ENCODE measurements at places on chromosomes 7 and 10. TPM values are rescaled to one million over a fixed set of nuclear protein-coding genes. Genes with fewer than 3 reads are reported as not detected.
A peak's percentile ranks its signal among the peaks of the same experiment; 100 is the strongest.

DNA sequence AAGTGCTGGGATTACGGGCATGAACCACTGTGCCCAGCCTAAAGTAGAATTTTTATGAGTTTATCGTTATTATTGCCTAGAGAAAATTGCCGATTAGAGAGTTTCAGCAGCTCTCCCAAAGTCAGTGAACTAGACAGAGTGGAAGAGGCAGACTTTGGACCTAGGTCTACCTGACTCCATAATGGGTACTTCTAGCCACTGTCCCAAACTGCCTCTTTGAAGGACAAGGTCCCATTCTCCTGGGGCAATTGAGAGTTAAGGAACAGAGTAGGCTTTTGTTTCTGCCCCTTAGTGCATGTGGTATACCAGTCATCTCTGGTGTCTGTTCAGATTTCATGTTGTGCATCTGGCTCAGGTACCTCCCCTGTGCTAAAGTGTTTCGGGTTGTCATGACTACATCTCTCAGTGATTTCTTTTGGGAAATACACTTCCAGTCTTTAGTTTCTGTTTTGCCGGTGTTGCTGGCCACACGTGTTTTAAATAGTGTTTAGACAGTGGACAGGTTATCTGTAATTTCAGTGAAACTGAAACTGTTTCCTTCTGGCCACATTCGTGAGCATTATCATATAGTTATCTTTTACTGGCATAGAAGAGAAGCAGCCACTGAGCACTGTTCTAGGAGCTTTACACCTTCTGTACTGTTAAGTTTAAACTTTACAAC, 4.7 kb downstream of the TMEM236 start:
- no peaks in the 10 kb centered on the region for H3K4me1 ChIP-seq
- no peak overlapping the region for H3K4me3 ChIP-seq
- H3K27ac ChIP-seq: no peak overlapping the region
- no peak for DNase-seq

GRCh38 chr7:2680792-2681490, 7.1 kb upstream of the AMZ1 start:
- H3K27ac ChIP-seq: no peak overlapping the region
- H3K4me1 ChIP-seq: peaks cover 3% of the 10 kb centered on the region
- no peak overlapping the region for H3K4me3 ChIP-seq
- peaks cover 3% of the 10 kb centered on the region for H3K27me3 ChIP-seq
- no peaks in the 10 kb centered on the region for H3K36me3 ChIP-seq

- no peaks in the 10 kb centered on the region for H3K4me1 ChIP-seq
- no peaks in the 10 kb centered on the region for H3K27me3 ChIP-seq
- no peak overlapping the region for H3K4me3 ChIP-seq
- no peaks in the 10 kb centered on the region for H3K36me3 ChIP-seq
Observed at GRCh38 chr10:29109707-29110571, 178.9 kb upstream of the LYZL1 start.

- no peaks in the 10 kb centered on the region for H3K27me3 ChIP-seq
- H3K27ac ChIP-seq: no peak overlapping the region
- no peaks in the 10 kb centered on the region for H3K4me1 ChIP-seq
- DNase-seq: no peak
- no peaks in the 10 kb centered on the region for H3K36me3 ChIP-seq
Observed at GRCh38 chr7:33053721-33054120, 8.9 kb downstream of the NT5C3A start.

- H3K36me3 ChIP-seq: no peaks in the 10 kb centered on the region
- peaks cover 1% of the 10 kb centered on the region for H3K27me3 ChIP-seq
- peak overlapping the region; percentile 46 for H3K4me3 ChIP-seq
- DNase-seq: no peak
- no peak overlapping the region for H3K27ac ChIP-seq
Observed at GRCh38 chr10:42836096-42836495, 53.5 kb downstream of the BMS1 start.

- H3K4me3 ChIP-seq: no peak overlapping the region
- H3K27ac ChIP-seq: no peak overlapping the region
- no peak for DNase-seq
- peaks cover 13% of the 10 kb centered on the region for H3K4me1 ChIP-seq
Observed at GRCh38 chr10:60430836-60431597, 41.3 kb upstream of the ANK3 start.

- H3K27me3 ChIP-seq: no peaks in the 10 kb centered on the region
- H3K27ac ChIP-seq: no peak overlapping the region
- no peaks in the 10 kb centered on the region for H3K36me3 ChIP-seq
- no peak for DNase-seq
- no peak overlapping the region for H3K4me3 ChIP-seq
Observed at GRCh38 chr10:58698777-58699356, 186.2 kb downstream of the BICC1 start.

GRCh38 chr7:117645481-117646165, 165.8 kb downstream of the CFTR start:
- H3K4me3 ChIP-seq: no peak overlapping the region
- H3K27ac ChIP-seq: no peak overlapping the region
- no peaks in the 10 kb centered on the region for H3K4me1 ChIP-seq
- no peaks in the 10 kb centered on the region for H3K27me3 ChIP-seq
- no peak for DNase-seq

GRCh38 chr10:84202349-84202748, 8.0 kb downstream of the CDHR1 start:
- DNase-seq: no peak
- H3K4me3 ChIP-seq: no peak overlapping the region
- H3K36me3 ChIP-seq: no peaks in the 10 kb centered on the region
- no peak overlapping the region for H3K27ac ChIP-seq

DNA sequence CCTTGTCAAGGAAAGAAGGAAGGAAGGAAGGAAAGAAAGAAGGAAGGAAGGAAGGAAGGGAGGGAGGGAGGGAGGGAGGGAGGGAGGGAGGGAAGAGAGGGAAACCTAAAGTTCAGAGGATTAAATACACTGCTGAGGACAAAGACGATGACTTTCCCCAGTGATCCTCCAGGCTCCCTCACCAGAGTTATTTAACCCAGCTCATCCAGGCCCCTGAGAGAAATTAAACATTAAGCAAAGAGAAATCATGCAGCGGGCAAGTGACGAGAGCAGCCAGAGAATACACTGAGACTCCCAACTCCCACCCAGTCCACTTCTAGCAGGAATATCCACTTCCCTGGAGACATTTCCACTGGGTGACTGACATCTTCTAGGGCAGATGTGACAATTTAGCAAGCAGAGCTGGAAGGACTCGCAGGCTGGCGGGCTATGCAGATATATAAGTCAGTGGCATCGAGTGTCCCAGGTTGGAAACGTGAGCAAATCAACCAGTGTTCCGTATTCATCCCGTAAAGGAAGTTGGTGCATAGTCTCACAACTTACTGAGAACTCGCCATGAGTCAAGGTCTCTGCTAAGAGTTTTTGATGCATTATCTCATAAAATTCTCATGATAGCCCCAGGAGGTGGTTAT, 48.7 kb downstream of the CALML3 start:
- no peak overlapping the region for H3K27ac ChIP-seq
- H3K27me3 ChIP-seq: peaks cover 11% of the 10 kb centered on the region
- peaks cover 33% of the 10 kb centered on the region for H3K4me1 ChIP-seq

- H3K4me3 ChIP-seq: no peak overlapping the region
- H3K27me3 ChIP-seq: no peaks in the 10 kb centered on the region
- no peak for DNase-seq
Observed at GRCh38 chr7:77386165-77386822, 29.9 kb downstream of the GSAP start.

- no peaks in the 10 kb centered on the region for H3K27me3 ChIP-seq
- DNase-seq: no peak
- H3K4me1 ChIP-seq: no peaks in the 10 kb centered on the region
- H3K27ac ChIP-seq: no peak overlapping the region
- peaks cover 5% of the 10 kb centered on the region for H3K36me3 ChIP-seq
Observed at GRCh38 chr7:114375907-114376306, 38.7 kb upstream of the FOXP2 start.

GRCh38 chr7:27553273-27553672, 109.4 kb downstream of the HIBADH start:
- DNase-seq: no peak
- H3K27me3 ChIP-seq: peaks cover 5% of the 10 kb centered on the region
- peak overlapping the region; percentile 56 for H3K4me3 ChIP-seq

DNA sequence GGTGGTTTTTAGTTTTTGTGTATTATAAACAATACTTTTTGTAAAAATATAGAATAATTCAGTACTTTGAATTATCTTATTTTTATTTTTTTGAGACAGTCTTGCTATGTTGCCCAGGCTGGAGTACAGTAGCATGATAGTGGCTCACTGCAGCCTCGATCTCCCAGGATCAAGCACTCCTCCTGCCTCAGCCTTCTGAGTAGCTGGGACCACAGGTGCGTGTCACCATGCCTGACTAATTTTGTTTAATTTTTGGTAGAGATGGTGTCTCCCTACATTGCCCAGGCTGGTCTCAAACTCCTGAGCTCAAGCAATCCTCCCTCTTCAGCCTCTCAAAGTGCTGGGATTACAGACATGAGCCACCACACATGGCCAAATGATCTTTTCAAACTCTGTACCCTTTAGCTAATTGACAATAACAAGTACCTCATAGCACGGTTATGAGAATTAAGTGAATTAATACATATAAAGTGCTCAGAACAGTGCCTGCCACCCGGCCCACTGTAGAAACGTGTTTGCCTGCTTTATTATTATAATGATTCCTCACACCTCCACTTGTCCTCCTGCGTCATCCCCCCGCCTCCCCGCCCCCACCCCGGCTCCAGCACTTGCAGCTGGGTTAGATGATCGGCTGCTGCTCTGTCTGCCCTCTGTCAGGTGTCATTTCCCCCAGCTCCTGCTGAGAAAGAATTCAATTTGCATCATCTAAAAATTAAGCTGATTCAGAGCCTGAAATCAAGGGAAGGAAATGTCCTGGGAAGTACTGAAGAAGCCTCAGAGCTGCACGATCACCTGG, 53.6 kb upstream of the NRF1 start:
- H3K27ac ChIP-seq: no peak overlapping the region
- peaks cover 5% of the 10 kb centered on the region for H3K4me1 ChIP-seq
- peaks cover 3% of the 10 kb centered on the region for H3K27me3 ChIP-seq
- DNase-seq: no peak
- no peaks in the 10 kb centered on the region for H3K36me3 ChIP-seq

Gene PDZD8
- total RNA-seq: 23.3 TPM

Gene BICC1
- 0.12 TPM for total RNA-seq

Gene BTBD16
- total RNA-seq: 0.98 TPM

Data from glutamatergic neuron (in vitro differentiated cells).